ENCODE measurements at places on chromosomes 11 and 22.

GRCh38 chr11:13695886-13696285 is 27.4 kb downstream of the FAR1 start:
- no peak for DNase-seq

- DNase-seq: peak; percentile 86
Measured at GRCh38 chr11:69000831-69001242, 12.2 kb downstream of the MRGPRF start.

- DNase-seq: no peak
Measured at GRCh38 chr11:114120606-114121005, 61.1 kb downstream of the ZBTB16 start.

GRCh38 chr11:128341280-128342248 is 245.8 kb downstream of the ETS1 start:
- no peak for DNase-seq

DNA sequence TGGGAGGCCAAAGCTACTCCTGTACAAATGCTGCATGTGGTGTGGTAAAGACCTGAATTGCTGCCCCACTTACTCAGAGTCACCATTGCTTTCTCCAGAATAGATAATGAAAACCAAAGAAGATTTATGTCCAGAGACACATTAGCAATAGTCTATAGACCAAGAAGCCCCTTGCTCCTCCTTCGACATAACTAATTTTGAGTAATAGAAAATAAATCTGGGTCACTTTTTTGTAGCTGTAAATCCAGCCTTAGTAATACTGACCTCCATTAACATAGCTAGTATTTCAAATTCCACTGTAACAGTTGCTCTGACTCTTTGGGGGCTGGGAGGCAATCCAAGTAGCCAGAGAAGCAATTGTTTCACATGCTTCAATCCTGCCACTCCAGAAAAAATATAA is 145.9 kb downstream of the MAML2 start:
- DNase-seq: no peak

- no peak for DNase-seq
Measured at GRCh38 chr22:49197986-49198704, 629.5 kb downstream of the BRD1 start.

DNA sequence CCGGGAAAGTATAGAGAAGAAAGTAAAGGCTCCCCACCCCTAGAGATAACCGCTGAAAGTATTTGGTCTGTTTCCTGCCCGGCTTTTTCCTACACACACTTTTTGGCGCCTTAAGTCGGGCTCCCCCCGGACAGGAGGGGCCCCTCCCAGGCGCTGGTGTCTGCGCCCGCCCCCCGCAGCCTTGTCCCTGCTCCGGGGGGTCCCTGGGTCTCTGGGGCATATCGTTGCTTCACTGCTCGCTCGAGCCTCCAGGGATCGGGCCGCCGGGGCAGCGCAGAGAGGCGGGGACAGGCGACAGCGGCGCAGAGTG is 928 bp upstream of the CRACR2B start:
- no peak for DNase-seq

DNA sequence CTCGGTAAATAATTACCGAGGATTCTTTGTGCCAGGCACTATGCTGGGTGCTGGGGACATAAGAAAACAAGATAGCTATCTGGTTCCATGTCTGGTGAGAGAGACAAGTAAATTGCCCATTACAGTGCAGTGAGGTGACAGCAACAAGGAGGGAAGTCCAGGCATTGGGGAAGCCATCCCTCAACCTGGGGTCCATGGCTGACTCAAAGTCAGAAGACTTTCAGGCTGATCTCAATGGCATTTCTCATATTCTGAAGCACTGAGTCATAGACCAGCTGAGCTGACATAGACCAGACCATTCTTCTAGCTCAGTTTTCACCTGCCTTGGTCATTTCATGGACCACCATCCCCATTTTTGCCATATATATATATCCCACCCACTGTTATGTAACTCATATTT is 158.8 kb downstream of the TTC17 start:
- no peak for DNase-seq

- DNase-seq: no peak
Measured at GRCh38 chr22:35567351-35568141, 26.9 kb downstream of the RASD2 start.

- peak; percentile 57 for DNase-seq
Measured at GRCh38 chr11:17760102-17761029, 25.8 kb downstream of the KCNC1 start.

- no peak for DNase-seq
Measured at GRCh38 chr11:121035780-121036179, 11.9 kb downstream of the TBCEL start.

All from urothelium cell line (cell line).